Cortex of kidney (tissue), 1 donor: ENCODE measurements at places on chromosomes 16 and 17.

DNA sequence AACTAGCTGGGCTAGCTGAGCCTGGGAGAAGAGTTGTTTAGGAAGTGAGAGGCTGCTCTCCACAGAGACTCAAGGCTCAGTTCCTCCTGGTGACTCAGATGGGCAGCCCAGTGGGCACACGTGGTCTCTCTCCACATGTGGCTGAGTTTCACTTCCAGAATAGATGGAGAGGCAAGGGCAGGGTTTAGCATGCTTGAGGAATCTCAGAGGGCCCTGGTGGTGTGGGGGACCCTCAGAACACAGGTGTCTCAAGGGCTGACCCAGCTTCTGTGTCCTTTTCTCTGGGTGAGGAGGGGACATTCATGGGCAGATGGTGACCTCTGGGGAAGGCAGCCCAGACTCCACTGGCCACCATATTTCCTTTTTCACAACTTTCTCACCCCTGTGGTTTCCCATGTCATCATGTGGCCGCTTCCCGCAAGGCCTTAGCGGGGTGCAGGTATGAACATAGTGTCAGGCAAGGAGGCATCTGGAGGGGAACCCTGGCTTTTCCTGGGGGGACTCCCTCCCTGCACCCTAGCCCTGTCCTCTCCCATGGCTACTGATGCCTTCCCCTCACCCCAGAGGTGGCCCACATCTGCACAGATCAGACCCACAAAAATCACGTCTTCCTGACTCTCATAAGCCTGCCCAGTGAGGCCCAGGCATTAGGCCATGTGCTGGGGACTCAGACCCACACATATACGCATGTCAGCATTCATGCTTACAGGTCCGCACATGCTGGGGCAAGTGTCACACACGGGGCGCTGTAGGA, 3.3 kb downstream of the GRN start:
- no peak for DNase-seq

DNA sequence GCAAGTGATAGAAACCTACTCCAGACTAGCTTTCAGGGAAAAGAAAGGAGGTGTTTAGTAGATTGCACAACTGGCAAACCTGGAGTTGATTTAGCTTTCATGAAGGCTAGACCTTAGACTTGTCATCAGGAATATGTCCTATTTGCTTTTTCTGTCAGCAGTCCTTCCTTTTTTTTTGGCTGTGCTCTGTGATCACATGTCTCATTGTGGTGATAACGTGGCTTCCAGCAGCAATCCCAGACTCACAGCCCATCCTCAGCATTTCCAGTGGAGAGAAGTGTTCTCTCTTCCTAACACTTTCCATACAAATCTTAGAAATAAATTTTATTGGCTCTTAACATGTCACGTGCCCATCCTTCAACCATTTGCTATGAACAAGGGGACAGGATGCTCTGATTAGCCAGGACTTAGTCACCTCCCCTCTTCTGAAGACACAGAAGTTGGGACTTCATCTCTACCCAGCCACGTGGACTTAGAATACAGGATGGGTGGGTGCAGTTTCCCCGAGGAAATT, 74.7 kb downstream of the CDH13 start:
- no peak for DNase-seq

GRCh38 chr16:62967163-62967562, 930.9 kb upstream of the CDH8 start:
- no peak for DNase-seq

DNA sequence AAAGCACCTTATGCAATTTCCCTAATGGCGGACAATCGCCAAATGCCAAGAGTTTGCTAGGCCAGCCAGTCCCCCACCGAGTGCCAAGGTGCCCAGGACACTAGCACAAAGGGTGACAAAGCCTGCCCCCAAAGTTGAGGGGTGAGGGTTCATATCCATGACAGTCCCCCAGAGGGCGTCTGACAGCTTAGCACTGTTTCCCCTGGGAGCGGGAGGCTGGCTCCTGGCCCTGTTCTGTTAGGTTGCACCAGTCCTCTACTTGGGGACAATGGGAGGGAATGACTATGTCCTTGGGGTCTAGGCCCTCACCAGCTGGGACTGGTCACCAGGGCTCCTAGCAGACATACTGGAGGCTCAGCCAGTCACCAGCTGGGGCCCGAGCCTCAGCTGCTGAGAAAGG, 66.9 kb downstream of the MYO18A start:
- no peak for DNase-seq

DNA sequence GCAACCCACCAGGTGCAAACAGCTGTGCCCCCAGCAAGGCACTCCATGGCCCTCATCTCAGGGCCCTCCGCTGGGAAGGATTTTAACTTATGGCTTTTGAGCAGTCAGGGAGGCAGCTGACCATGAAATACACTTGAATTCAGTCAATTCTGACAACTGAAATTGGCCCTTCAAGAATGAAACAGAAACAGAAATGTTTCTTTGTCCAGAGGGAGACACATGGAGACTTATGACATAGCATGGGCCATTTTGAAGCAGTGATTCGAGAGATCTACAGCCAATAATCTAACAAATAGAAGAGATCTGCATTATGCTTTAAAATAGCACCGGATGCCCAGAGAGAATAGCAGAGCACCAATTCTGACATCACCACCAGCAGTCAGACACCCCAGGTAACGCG, 7.5 kb downstream of the CACNG1 start:
- DNase-seq: no peak

- no peak for DNase-seq
These were observed 60.9 kb downstream of the CLEC19A start for GRCh38 chr16:19346335-19346922.

DNA sequence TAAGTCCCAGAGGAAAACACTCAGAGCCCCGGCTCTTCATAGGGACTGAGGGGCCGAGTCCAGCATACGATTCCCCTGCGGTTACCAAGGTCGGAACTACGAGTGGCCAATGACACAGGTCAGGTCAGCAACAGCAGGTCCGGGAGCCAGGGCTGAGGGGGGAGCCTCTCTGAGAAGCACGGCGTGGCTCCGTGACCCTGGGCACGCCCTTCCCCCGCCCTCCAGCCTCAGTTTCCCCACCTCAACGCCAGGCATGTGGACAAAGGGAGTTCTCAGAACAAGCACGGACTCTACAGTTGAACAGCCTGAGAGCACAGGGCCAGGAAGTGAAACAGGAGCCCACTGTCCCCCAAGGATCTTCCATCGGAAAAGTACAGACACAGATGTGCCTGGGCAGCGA, 25.6 kb downstream of the TPSD1 start:
- DNase-seq: no peak

DNA sequence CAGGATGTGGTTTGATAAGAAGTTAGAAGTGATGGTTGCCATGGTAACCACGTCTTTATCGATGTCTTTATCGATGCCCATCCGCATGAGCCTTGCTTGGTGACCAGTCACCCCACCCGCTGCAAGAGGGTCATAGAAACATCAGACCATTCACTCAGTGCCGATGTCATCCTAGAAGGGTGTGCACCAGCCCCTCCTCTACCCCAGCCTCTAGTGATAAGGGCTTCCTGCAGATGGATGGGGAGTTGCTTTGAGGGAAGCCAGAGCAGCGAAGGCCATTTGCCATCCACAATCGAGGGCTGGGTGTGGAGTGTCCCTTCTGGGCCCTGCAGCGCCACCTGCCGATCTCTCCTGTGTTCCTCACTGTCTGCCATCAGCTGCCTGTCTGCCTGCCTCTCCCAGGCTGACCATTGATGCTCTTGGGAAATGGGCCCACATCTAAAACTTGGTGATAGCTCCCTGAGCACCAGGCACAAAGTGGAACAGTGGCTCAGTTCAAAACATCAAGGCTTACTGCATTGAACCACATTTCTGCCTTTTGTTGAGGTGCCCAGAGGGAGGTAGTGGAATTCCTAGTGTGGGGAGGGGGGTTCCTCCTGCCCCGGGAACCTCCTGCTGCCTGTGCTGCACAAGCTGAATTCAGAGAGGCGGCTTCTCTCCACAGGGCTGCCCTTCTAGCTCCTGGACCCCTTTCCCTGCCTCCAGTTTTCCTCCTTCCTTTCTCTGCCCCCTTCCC, 8.9 kb downstream of the CALB2 start:
- DNase-seq: no peak

- no peak for DNase-seq
These were observed 17.5 kb downstream of the SLFN12L start for GRCh38 chr17:35519906-35520442.

DNA sequence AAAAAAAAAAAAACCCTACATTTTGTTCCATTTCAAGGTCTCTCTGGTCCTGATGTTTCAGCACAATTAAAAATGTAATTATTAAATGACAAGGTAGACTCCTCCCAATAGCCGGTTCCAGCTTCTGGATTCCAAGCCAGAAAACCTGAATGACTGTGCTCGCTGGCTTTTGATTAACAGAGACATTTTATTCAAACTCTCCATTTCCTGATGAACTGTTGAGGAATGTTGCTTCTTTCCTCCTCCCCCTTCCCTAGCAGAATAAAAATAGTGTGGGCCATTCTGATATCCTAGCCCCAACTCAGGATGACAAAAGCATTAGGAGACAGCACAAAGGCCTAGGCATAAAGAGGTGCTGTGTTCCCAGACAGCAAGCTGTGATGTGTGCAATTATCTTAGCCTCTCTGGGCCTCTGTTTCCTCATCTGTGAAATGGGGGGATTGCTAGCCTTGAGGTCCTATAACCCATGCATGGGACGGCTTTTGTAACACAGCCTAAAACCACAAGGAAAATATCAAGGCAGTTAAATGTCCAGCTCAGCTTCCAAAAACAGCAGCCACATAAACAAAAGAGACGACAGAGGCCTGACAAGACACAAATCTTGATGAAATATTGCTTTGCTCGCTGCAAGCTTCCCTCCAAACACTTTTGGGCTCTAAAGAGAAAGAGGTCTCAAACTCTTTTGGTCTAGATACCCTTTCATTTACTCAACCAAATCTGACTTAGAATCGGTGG, 127.2 kb upstream of the RCVRN start:
- DNase-seq: no peak

GRCh38 chr16:57192146-57192545, 6.0 kb downstream of the RSPRY1 start:
- DNase-seq: no peak

DNA sequence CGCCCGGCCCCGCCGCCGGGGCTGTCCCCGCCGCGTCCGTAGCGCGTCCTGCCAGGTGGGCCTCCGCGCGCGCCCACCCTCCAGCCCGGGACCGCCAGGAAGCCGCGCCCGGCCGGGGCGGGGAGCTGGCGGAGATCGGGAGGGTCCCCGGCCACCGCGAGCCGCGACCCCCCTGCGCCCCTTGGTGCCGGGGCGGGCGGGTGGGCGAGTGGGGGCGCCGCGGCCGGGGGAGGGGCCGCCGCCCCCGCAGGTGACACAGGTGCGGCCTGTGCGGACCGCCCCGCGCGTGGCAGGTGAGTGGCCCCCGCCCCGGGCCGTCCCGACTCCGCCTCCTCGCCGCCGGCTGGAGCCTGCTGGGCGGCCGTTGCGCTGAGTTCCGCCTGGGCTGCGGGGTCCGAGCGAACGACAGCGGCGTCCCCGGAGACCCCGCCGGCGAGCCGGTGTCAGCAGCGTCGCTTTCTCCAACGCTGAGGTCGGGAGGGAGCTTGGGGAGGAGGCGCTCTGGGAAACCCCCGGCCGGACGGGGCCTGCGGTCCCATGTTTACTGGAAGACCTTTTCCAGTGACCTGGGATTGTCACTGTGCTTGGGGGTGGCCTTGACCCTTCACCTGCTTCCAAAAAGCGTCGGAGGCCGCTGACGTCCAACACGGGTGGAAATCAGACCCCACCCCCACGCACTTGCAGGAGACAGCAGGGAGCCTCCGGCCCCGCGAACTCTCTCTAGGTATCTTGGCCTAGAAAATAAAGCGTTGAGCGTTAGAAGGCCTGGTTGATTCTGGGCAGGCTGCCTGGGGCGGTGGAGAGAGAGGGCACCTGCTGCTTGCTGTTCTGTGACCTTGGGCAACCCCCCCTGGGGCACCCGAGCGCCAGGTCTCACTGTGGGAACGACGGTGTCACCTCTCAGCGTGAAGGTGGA, 542 bp downstream of the KLHL36 start:
- no peak for DNase-seq

GRCh38 chr16:4588386-4588785, 26.3 kb downstream of the UBALD1 start:
- DNase-seq: no peak

- no peak for DNase-seq
These were observed 663 bp downstream of the CYB5D1 start for GRCh38 chr17:7858522-7858810.

- DNase-seq: no peak
These were observed 56.9 kb upstream of the TRAP1 start for GRCh38 chr16:3774156-3774767.

DNA sequence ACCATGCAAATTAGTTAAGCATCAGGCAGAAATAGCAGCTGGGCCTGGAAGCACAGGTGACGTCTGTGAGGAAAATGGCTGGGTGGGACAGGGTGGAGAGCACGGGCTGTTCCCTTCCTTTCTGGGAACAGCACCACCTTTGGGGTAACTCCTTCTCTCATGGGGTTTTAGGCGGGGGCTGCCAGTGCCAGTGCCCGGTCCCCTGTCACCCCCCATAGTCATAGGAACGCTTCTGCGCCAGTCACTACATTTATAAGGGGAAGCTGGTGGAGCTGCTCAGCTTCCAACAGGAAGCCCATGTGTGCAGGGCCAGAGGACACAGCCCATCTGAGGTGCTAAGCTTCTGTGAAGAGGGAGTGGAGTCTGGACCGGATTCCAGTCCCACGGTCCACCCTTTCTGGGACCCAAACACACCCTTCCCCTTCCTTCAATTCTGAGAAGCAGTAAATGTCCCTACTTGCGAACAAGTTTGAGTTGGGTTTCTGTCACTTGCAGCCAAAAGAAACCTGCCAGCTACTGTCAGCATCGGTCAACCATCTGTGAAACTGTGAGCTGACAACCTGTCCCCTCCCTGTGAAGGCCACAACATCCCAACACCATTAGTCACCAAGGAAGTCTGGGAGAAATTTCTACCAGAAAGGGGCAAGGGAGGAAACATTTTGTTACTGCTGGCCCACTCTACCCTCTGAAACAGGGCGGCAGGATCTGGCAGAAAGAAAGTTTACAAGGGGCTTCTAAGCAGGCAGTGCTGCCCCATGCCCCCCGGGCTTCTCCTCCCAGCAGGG, 86.0 kb upstream of the AMZ2 start:
- no peak for DNase-seq

- no peak for DNase-seq
These were observed 10.5 kb downstream of the MVP start for GRCh38 chr16:29830774-29831173.

DNA sequence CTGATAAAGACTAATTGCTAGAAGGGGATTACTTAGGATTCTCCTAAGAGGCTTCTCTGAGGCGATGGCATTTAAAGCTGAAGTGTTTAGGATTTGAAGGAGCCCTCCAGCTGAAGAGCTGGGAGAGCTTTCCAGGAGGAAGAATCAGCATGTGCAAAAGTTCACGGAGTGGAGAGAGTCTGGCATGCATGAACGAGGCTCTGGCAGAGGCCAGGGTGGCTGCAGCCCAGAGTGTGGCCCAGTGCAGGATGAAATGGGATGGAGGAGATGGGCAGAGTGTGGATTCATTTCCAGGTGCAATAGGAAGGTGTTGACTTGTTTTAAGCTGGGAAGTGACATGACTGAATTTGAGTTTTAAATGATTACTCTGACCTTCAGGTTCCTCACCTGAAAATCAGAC, 249.0 kb upstream of the CCL2 start:
- no peak for DNase-seq

DNA sequence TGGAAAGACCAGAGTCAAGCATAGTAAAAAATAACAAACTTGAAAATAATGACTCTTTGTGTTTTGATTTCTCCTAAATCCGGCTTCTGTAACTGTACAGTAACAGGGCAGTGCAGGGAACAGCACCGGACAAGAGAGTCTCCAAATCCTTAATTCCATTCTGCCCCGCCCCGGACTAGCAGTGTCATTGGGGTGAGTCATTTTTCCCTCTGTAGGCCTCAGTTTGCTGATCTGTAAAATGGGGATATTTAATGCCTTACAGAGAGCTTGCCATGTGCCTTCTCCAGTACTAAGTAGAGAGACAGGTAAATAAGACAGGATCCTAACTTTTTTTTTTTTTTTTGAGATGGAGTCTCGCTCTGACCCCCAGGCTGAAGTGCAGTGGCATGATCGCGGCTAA, 83.6 kb upstream of the TBC1D3K start:
- no peak for DNase-seq
